Activated T-cell treated with anti-CD3 and anti-CD28 coated beads, Interleukin-2, amount 50 U/mL, for 72 hours (primary cell): ENCODE measurements at places on chromosomes 11 and 22.

DNA sequence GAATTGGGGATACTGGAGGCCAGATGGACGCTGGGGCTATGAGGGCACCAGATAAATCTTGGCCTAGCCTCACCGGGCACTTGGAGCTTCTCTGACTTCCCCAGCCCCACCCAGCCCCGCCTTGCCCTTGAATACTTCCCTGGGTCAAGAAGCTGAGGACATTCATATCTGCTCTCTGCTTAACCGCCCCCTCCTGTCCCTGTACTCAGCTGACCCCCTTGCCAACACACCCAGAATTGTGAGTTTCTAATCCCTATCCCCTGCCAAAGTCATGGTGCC is 22.0 kb downstream of the FADS3 start:
- DNase-seq, result no peak

- no peak for DNase-seq
Measured at GRCh38 chr11:44601471-44602370, 36.3 kb downstream of the CD82 start.

DNA sequence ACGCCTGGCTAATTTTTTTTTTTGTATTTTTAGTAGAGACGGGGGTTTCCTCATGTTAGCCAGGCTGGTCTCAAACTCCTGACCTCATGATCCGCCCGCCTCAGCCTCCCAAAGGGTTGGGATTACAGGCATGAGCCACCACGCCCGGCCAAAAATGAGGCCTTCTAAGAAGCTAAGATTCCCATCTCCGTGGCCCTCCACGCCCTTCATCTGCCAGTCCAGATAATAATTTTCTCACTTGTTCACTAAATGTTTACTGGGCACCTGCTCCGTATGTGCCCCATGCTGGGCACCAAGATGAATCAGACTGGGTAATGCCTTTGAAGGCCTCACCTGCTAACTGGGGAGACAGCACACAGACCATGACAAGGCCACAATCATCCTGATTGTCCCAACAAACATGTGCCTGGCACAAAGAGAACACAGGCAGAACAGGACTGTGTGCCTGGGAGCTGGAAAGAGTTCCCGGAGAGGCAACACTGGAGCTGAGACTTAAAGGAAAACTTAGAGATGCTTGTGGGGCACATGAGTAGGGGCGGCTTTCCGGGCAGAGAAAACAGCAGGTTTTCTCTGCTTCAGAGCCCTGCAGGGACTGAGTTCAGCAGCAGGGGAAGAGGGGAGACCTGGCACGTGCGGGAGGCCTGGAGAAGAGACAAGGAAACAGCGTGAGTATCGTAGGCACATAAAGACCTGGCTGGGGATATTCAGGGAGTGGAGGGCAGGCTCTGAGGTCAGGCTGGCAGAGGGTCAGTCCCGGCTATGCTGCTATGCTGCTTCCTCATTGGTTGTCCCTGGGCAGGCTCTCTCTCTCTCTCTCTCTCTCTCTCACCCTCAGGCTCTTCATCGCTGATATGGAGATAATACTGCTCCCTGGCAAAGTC is 2.4 kb downstream of the KIAA0930 start:
- DNase-seq, result no peak

GRCh38 chr11:94671553-94672366 is 96.4 kb upstream of the AMOTL1 start:
- DNase-seq, result no peak

DNA sequence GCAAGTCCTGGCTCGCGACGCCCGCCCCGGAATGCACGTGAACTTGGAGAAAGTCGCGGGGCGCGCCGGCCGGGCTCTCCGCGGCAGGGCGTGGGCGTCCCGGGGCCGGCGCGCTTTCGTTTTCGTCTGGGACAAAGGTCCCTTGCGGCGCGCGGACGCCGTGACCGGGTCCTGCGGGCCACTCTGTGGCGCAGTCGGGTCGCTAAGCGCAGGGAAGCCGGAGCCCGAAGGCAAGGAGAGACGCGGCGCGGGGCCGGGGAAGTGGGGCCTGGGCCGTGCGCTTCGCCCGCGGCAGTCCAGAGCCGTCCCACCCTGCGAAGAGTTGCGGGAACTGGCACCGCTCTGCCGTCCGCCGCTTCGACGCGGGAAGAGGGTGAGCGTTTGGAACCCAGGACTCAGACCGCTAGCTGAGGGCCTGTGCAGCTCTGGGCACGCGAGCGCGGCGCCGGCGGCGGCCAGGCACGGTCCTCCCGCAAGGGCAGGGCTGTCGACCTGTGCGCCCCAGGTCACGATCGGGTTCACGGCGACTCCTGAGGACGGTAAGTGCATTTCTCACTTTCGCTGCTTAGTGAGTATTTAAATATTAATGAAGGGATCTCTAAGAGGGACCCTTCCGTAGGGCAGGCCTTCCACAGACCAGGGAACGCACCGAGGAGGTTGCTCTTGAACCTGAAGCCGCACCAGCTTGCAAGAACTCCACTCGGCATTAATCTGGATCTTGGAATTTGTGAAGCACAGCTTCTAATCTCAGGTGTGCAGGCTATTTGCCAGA is 78.0 kb upstream of the PPARA start:
- DNase-seq, result peak; percentile 66

GRCh38 chr11:2585566-2586086 is 114.2 kb downstream of the KCNQ1OT1 start:
- DNase-seq, result no peak

DNA sequence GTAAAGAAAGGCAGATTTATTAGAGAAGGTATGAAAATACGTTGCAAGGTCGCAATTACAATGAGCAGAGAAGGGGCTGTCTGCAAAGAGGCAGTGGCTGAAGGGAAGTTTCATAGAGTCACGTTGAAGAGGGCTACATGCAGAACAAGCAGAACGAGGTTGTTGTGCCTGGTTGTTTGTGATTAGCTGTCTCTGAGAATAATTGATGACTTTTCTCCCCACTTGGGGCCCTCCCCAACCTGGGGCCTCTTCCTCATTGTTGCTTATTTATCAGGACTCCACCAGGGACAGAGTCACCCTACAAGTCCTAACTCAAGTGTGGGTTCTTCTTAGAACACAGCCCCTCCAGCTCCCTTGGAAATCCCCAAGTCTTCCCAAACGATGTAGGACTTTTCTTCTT is 29.1 kb downstream of the CSF2RB start:
- DNase-seq, result no peak
